ENCODE measurements at places on chromosomes 3 and 15. TPM values are rescaled to one million over a fixed set of nuclear protein-coding genes. Genes with fewer than 3 reads are reported as not detected.

- DNase-seq: no peak
Observed at GRCh38 chr3:175149675-175150074, 290.5 kb downstream of the NAALADL2 start.

DNA sequence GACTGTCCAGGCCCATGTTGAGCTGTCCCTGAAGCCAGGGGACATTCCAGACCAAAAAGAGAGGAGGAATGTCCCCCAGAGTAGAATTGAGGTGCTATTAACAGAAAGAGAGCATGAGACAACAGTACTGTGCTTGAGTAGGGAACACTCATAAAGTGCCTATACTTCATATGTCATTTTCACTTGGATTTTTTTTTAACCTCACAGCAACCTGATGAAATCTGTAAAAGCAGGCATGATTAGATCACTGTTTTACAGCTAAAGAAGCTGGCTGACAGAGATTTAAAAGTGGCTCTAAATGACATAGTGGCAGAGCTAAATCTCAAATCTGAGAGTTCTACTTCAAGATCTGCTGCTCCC lies 18.8 kb downstream of the PODXL2 start:
- no peak for DNase-seq

DNA sequence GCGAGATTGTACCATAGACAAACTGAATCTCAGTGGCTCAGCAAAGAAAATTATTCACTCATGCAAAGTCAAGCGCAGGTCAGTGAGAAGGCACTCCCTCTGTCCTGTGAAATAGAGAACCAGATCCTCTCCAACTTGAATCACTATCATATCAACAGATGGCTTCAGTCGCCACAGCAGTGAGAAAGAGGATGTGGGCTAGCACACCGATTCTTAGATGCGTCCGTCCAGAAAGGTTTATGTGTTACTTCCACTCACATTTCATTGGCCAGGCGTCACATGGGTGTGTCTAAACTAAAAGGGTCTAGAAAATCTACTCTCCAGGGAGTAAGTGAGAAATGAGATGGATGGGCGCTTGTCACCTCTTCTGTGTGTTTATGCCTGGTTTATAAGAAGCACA lies 141.6 kb upstream of the KBTBD8 start:
- DNase-seq: no peak

- no peak for DNase-seq
Observed at GRCh38 chr3:4656626-4657328, 163.6 kb downstream of the ITPR1 start.

DNA sequence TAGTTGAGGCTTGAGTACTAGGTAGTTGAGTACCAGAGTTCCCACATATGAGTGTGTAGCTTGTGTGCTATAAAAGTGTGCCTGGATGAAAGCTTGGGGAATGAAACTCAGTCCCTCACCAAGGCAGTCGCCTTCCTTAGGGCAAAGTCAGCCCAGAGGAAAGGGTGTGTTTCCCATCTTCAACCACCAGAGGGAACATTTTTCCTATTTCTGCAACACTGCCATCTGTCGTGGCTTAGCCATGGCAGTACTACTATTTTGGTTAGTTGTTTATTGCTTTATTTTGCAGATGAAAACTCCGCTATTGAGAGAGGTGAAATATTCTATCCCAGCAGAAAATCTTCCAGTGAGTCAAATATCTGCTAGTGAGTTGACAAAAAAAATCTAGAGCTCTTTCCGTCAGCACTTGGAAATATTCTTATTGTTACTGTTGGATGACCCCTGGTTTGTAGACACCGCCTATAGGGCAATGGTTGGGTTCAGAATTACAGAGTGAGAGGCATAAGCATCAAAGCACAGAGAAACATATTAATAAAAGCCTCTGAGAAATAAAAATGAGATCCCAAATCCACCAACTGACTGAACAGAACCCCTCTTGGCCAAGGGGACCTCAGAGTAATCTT lies 239.9 kb downstream of the CPNE4 start:
- no peak for DNase-seq

GRCh38 chr3:30943206-30943605 lies 48.7 kb upstream of the GADL1 start:
- no peak for DNase-seq

- no peak for DNase-seq
Observed at GRCh38 chr3:161222662-161223061, 1.6 kb downstream of the NMD3 start.

GRCh38 chr3:110198717-110199587 lies 861.6 kb upstream of the DPPA4 start:
- DNase-seq: no peak

DNA sequence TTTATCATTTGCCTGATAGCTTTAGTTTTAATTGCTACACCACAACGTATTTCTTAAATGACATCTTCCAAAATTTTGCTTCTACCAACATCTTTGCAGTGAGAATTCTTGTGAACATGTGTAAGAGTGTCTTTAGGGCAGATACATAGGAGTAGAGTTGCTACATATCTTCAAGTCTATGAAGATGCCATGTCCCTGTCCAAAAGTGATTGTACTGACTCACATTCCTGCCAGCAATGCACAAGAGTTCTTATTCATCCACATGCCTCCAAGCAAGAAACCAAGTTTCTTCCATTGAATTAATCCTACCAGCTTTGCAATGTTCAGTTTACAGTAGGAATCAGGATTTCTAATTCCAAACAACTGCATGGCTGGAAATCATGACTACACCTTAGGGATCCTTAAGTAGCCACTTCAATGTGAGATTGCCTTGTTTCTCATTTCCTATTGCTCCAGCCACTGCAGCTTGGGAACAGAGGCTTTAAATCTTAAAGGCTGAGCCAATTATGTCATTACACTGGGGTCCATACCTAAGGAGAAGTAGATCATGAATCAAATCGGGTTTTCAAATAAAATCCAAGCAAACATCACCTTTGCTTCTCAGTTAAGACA lies 44.5 kb downstream of the BCL2L10 start:
- no peak for DNase-seq

- DNase-seq: no peak
Observed at GRCh38 chr15:85727068-85727467, 67.7 kb downstream of the KLHL25 start.

DNA sequence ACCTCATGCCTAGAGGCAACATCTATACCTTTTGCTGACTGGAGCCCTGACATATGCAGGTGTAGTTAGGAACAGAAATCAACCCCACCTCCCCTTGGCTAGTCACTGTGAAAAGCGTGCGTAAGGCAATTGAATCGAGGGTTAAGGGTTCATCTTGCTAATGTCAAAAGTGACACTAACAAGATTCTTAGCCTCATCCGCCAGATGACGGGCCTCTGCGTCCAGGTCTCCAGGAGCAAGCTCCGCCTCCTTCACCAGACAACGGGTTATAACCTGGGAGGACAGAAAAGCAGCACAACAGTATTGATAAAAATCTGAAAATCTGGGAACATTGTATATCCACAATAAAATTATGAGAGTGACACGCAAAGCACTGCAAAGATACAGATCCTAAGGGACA lies 4.7 kb downstream of the SELENOS start:
- no peak for DNase-seq

- DNase-seq: no peak
Observed at GRCh38 chr15:77225088-77225487, 154.2 kb upstream of the TSPAN3 start.

GRCh38 chr15:30928076-30928475 lies 24.4 kb downstream of the FAN1 start:
- no peak for DNase-seq

GRCh38 chr15:54605556-54605955 lies 591.2 kb downstream of the RSL24D1 start:
- DNase-seq: no peak

- DNase-seq: peak; percentile 50
Observed at GRCh38 chr15:74307827-74308811, 59.3 kb downstream of the CYP11A1 start.

DNA sequence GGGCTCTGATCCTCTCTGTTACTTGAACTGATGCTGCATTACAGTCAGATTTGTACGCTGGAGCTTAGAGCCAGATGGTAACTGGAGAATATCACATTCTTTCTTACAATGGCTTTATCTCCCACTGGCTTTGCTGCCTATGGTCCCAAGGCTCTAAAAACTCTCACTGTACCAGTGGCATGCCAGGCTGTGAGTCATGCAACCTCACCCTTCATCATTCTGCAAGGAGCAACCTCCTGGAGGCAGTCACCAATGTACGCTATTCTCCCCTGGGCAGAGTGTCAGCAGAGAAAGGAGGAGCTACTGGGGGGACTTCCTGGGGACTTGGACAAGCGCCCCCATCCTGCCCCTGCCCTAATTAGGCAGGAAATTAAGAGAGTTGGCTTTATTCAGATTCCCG lies 97.9 kb upstream of the EIF1B start:
- no peak for DNase-seq

- no peak for DNase-seq
Observed at GRCh38 chr3:156513619-156514018, 41.3 kb downstream of the SSR3 start.

DNA sequence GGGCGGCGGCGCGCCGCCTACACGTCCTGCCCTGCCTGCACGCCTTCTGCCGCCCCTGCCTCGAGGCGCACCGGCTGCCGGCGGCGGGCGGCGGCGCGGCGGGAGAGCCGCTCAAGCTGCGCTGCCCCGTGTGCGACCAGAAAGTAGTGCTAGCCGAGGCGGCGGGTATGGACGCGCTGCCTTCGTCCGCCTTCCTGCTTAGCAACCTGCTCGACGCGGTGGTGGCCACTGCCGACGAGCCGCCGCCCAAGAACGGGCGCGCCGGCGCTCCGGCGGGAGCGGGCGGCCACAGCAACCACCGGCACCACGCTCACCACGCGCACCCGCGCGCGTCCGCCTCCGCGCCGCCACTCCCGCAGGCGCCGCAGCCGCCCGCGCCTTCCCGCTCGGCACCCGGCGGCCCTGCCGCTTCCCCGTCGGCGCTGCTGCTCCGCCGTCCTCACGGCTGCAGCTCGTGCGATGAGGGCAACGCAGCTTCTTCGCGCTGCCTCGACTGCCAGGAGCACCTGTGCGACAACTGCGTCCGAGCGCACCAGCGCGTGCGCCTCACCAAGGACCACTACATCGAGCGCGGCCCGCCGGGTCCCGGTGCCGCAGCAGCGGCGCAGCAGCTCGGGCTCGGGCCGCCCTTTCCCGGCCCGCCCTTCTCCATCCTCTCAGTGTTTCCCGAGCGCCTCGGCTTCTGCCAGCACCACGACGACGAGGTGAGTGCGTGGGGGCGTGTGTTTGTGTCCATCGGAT lies 602 bp downstream of the TRIM71 start:
- no peak for DNase-seq

DNA sequence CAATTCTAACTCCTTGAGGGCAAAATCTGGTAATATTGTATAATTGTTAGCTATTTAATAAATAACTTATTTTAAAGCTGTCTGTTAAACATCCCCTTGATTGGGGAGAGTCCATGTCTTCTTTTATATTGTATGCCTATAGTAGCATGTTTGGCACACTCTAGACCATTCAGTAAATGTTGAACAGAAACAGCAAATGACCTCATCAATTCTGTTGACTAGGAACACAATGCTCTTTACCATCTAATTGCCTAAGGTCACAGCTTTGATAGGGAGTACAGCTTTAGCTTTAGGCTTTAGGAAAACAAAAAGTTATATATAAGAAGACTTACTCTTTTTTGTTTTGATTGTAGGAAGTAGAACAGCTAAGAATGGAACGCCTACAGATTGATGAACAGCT lies 27.0 kb downstream of the DNAJC19 start:
- DNase-seq: no peak

DNA sequence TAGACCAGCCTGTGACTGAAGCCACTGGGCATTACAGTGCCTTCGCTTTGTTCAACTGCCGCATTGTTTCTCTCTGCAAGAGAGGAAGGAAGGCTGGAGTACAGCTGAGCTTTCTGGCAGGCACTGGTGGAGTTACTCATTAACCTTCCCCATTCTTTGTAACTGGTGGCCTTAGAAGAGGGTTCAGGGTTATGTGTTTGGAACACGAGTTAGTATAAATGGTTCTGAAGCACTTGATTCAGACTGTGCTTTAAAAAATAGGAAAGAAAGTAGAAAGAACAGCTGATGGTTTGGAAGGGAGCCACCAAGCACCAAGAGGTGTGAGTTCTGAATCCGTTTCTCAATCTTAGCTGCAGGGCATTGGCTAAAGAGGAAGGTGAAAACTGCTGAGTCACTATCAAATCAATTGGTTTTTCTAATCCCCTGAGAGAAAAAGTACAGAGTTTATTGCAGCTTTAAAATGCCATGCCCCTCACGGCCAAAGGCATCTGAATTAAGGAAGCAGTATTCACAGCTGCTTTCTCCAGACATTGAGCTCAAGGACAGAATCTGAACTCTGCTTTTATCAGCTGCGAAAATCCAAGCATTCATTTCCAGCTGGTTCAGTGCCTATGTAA lies 3.6 kb downstream of the HGD start:
- DNase-seq: peak; percentile 28

The ZBTB20 gene
- 97.5 TPM for total RNA-seq

The GUCA1C gene
- not detected for total RNA-seq

The TRH gene
- total RNA-seq: not detected

The VPS8 gene
- 122 TPM for total RNA-seq

The ANKUB1 gene
- total RNA-seq: not detected

The ADCY5 gene
- 106 TPM for total RNA-seq

The CYFIP1 gene
- 35.3 TPM for total RNA-seq

The HES1 gene
- 9.2 TPM for total RNA-seq

The DET1 gene
- total RNA-seq: 9.7 TPM

The MNS1 gene
- total RNA-seq: 0.30 TPM

The RTP3 gene
- not detected for total RNA-seq

The PPP1R2 gene
- total RNA-seq: 52.3 TPM

The FEZF2 gene
- total RNA-seq: not detected

Data from heart left ventricle (tissue), 16 donors.